ENCODE measurements at places on chromosomes 3 and 15.

DNA sequence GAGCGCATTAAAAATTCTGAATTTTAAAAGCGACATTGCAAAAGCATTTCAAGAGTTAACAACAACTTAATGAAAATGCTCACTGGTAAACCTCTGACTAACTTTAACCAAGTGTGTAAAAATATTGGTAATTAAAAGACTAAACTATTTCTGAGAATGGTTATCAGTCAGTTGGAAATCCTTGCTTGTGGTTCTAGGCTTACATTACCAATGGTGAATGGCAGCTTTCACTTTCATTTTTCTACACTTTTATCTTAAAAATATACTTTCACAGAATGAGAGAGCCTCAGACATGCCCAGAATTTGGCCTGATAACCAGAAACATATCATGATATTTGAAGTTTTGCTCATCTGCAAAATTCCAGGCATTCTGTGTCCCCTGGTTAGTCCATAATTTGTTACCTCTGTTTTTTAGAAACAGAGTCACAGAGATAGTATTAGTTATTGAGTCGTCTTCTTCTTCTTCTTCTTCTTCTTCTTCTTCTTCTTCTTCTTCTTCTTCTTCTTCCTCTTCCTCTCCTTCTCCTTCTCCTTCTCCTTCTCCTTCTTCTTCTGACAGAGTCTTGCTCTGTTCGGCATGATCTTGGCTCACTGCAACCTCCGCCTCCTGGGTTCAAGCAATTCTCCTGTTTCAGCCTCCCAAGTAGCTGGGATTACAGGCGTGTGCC is 5.5 kb upstream of the RNF111 start:
- DNase-seq, result no peak

DNA sequence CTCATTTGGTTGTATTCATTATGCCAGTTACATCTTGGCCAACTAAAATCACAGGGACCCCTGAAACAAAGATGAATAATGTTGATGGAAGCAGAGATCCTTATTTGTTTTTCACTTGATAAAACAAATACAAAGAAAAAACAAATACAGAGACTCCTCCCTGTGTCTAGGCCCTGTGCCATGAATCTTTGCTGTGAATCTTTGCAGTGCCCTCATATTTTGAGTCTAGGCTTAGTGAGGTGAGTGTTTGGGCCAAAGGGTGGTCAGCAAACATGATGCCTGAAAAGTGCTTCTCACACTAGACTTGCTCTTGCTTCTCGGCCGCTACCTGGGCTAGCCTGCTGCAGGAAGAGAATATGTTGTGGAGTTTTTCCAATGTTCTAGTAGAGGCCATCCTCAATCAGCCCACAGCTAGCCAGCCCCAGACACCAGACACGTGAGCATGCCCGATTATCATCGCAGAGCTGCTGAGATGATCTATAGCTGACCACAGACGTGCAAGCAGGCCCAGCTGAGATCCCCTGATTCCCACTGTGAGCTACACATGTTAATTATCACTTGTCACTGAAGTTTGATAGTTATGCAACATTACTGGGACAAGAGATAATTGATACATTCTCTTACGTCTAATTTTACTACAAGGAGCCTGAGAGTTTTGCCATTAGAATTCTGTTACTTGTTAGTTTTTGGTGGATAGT is 191.4 kb downstream of the THRB start:
- DNase-seq, result no peak

DNA sequence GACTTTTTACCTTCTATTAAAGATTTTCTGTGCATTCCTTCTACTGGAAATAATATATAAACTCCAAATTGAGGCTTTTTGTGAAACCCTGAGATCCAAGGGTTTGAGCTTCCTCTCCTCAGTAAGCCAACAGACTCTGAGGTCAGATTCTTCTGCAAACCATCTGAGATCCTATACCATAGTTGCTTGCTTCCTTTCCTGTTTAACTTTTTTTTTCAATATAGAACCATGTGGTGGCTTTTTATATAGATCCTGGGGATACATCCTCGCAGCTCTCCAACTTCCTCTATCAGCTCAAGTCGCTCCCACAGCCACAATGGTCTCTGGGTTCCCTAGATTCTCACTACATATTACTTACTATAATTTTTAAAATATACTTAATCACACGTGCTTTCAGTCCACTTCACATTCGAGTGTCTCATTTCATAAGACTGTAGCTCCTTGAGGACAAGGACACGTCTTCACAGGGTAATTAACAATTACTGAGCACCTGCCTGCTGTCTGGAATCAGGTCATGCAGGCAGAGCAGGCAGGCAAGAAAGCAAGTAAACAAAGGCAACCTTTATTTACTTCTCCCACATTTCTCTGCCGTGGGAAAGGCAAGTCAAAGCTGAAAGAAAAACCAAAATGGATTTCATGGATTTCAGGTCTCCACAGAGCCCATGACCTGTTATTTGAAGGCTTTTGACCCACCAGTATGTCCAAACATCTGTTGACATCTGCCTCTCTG is 941.5 kb downstream of the FHIT start:
- no peak for DNase-seq

GRCh38 chr3:57160076-57160764 is 4.9 kb downstream of the IL17RD start:
- no peak for DNase-seq

GRCh38 chr15:49877873-49878521 is 241.0 kb downstream of the ATP8B4 start:
- no peak for DNase-seq

GRCh38 chr3:50600841-50601591 is 10.6 kb downstream of the CISH start:
- peak; percentile 78 for DNase-seq

DNA sequence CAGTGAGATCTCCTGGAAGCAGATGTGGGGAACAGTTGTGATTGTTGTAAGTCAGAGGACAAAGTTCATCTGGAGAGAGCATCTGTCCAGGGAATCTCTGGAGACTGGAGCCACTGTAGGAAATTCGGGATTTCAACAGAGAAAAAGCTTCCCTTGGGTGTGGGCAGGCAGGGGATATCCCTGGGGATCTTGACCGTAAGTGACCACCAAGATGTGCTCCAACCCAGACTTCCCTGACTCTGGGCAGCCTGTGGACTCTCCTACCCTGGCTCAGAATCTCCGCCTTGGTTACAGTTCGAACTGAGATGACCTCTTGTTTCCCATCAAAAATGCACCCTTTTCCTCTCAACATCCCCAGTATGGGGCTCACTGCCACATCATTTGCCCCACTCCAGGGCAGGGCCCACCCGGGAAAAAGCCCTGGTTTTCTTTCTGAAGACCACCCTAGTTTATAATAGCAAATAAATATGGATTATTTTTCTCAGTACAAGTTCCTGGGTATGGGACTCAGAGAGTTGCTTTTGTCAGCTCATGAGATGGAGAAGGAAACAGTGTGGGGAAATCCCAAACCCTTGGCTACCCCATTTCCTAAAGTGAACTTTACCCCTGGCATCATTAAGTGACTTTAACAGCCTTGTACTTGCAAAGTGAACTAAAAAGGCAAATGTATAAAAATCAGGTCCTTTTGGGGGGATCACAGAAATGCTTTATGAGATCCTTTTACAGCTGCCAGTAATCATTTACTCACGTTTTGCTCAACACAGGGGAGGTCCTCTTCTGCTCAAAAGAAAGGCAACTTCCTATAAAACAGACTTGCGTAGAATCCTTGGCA is 89.9 kb downstream of the CCNL1 start:
- no peak for DNase-seq

- DNase-seq, result no peak
Measured at GRCh38 chr3:139418144-139418543, 28.7 kb upstream of the COPB2 start.

- no peak for DNase-seq
Measured at GRCh38 chr15:52424856-52425431, 103.7 kb downstream of the MYO5A start.

- DNase-seq, result no peak
Measured at GRCh38 chr3:192514754-192515663, 212.3 kb downstream of the FGF12 start.

- DNase-seq, result no peak
Measured at GRCh38 chr3:45225465-45226205, 452 bp downstream of the TMEM158 start.

GRCh38 chr15:65777843-65778242 is 14.2 kb downstream of the DENND4A start:
- DNase-seq, result no peak

DNA sequence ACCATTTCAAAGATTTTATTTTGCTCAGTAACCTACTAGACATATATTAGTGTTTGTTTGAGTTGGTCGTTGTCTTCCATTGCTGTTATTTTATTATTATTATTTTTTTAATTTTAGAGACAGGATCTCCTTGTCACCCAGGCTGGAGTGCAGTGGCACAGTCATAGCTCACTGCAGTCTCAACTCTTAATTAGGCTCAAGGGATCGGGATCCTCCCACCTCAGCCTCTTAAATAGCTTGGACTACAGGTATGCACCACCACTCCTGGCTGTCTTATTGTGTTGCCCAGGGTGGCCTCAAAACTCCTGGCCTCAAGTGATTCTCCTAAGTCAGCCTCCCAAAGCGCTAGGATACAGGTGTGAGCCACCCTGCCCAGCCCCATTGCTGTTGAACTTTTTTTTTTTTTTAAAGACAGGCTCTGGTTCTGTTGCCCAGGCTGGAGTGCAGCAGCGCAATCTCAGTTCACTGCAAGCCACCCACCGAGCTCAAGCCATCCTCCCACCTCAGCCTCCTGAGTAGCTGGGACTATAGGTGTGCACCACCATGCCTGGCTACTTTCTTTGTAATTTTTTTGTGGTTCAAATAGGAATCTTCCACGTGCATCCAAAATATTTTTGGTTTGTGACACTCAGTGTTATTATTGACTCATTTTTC is 18.2 kb downstream of the SETD5 start:
- DNase-seq, result no peak

DNA sequence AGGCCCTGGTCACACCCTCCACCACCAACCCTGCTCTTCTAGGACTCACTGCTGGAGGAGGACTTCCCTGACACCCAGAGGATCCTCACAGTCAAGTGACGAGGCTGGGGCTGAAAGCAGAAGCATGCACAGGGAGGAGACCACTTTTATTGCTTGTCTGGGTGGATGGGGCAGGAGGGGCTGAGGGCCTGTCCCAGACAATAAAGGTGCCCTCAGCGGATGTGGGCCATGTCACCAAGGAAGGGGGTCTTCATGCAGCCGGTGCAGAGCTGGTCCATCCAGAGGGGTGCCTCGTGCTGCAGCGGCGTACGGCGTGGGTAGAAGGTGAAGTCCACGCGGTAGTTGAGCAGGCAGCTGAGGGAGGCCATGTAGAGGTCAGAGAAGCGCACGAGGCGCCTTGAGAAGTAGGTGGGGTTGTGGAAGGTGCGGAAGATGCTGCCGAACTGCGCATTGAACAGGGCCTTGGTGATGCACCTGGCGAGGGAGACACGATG is 9.4 kb downstream of the NT5DC2 start:
- no peak for DNase-seq

DNA sequence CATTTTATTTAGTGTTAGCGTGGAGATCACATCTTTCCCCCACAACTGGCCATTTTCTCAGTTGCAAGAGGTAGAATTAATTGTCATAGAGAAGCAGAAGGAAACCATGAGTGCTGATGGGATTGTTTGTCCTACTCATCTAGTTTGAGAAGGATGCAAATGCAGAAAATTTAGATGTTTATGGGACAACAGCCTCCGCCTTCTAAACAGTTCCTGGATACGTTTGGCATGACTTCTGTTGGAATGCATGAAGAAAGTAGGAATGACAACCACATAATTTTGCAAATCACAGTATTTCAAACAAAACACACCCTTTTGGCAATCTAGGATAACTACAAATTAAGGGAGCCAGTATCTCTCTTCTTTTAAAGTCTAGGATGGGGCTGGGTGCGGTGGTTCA is 240.1 kb upstream of the SUCLG2 start:
- no peak for DNase-seq

- no peak for DNase-seq
Measured at GRCh38 chr15:47041301-47041700, 676.0 kb upstream of the SEMA6D start.

DNA sequence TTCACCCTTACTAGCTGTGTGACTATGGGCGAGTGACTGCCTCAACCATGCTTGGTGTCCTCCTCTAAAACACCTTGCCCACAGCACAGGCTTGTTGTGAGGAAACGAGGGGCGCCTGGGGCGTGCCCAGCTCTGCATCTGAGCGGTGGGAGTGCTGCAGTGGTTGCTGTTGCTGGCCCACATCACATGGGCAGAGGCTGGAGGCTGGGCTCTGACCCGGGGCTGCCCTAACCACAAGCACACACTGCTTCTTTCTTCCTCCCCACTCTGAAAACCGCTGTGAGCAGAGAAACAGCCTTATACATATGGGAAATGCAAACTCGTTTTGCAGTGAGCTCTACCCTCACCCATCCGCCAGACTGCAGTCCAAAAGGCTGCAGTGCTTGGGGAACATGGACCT is 74.8 kb upstream of the RPL32 start:
- no peak for DNase-seq

DNA sequence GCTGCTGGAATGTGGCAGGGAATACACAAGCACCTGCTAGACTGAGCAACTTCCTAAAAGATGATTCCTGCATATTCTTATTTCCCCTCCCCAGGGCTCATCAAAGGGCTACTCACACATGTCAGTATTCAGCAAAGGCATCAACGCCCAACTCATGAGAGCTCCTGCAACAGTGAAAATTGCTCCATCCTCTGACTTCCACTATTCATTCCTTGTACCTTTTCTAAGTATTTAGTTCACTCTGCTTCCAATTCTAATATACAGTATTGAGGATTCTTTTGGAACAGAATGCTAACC is 84.1 kb downstream of the SCN11A start:
- no peak for DNase-seq

GRCh38 chr3:132289316-132289715 is 27.9 kb upstream of the ACP3 start:
- no peak for DNase-seq

GRCh38 chr3:56955492-56956111 is 104.9 kb upstream of the SPATA12 start:
- no peak for DNase-seq

DNA sequence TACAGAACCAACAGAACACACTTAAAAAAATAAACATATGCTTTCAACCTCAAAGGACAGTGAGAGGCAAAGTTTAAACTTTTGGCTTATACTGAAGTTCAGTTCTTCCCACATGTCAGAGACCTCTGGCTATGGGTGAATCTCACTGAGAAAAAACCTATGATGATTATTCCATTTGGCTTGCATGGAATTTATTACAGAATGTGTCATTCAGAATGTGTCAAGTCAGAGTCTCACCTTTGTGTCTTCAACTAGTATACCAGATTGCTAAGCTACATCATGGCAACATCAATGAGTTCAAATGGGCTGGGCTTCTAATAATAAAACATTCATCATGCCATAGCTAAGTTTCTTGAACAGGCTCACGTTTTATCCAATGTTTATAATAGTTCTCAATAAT is 987.0 kb downstream of the NTRK3 start:
- DNase-seq, result no peak

- no peak for DNase-seq
Measured at GRCh38 chr15:75225951-75226732, 24.5 kb downstream of the C15orf39 start.

DNA sequence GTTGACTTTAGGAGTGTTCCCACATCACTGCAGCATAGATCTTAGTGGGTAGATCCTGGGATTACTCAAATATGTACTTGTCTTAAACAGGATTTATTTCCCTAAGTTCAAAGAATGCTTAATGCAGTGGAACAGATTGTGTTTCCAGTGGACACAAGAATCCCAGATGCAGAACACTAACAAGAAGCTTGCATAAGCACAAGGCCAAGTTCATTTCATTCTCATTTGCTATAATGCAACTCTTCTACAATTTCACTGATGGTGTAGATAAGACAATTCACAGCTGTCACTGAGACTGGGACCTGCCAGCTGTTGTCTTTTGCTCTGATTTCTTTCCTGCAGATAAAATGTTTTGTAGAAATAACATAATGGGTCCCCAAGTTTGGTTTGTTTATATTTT is 225.6 kb downstream of the NFKBIZ start:
- no peak for DNase-seq
